ENCODE measurements at places on chromosomes 6 and 20.

DNA sequence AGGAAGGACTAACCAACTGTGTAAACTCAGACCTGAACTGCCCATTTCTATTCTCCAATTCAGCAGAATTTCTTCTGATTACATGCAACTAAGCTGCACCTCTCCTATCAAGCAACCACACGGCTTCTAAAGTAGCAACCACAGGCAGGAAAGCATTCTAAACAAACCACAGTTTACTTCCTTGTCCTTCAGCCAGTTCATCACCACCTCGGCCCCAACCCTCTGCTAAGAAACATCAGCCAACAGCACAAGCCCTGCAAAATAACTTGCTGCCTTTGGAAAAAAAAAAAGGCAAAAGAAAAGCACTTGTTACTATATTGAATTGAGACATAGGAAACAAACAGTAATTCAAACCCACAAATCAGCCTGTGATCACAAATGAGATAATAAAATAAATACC is 140.3 kb downstream of the NFATC2 start:
- DNase-seq, result no peak

DNA sequence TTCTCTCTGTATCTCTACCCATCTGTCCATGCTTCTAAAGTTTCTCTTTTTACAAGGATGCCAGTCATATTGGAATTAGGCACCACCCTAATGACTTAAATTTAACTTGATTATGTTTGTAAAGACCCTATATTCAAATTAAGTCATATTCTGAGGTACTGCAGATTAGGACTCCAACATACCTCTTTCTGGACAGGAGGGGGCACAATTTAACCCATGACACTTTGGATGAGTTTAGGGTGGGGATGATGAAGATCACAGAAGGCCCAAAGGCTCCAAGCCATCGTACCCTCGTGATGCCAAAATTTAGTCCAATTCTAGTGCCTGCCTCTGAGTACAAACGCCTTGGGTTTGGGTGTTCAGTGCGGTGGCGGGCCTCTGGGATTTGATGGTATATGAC is 15.0 kb upstream of the NKX2-2 start:
- no peak for DNase-seq

DNA sequence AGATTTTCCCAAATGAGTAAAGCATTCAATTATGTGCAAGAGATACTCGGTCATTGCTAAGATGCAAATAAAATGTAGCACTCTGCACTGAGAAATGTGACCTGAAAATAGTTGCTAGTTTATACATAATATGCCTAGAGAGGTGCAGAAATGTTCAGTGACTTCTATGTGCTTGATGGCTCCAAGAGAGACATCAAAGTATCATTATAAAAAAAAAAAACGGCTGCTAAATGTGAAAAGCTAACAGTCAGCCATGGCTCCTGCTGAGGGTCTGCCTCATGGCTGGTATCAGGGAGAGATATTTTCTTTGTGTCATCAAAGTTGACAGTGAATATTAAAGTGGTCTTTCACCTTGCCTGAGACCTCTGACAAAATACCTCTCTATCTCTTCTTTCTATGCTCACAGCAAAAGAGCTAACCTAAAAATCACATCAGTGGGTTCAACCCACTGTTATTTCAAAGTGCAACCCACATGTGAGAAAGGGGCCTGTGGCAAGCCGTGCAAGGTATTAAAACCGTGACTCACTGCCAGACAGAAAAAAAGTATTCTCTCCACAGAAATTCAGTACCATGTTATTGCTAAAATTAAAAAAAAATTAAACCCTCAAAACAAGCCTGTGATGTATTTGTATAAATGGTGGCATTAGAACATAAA is 259.0 kb downstream of the HIVEP2 start:
- no peak for DNase-seq

- DNase-seq, result no peak
Measured at GRCh38 chr6:163381118-163381756, 33.3 kb upstream of the QKI start.

DNA sequence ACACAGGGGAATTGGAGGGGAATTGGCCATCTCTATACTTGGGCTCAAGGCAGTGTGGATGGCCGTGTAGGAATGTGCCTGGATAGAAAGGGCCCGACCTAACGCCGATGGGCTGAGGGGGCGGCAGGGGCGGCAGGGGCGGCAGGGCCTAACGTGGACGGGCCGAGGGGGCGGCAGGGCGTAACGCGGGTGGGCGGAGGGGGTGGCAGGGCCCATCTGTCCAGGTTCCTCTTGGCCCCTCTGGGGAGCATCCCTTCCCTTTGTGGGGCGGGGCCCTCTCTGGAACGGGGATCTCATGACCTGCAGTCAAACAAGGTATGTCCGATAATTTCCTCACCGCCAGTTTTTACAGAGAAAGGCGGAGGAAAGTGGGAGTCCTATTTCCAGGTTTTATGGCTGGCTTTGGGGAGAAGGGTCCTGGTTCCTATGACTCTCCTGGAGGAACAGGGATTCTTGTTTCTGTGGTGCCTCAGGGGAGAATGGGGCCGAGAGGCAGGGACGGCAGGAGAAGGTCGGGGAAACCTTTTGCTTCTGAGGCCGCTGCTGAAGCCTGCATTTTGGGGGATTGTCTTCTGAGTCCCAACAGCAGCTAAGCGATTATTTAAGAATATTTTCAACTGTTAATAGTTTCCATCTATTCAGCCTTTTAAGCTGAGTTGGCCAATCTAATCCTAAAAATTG is 100.8 kb upstream of the FRMD1 start:
- no peak for DNase-seq
